T-helper 2 cell treated with Interferon-gamma antibody and Interleukin-4, amounts not matched to agents 5 μg/mL and 100 μg/mL, for 36 hours (primary cell): ENCODE measurements at places on chromosomes 11 and 22.
A peak's percentile ranks its signal among the peaks of the same experiment; 100 is the strongest.

DNA sequence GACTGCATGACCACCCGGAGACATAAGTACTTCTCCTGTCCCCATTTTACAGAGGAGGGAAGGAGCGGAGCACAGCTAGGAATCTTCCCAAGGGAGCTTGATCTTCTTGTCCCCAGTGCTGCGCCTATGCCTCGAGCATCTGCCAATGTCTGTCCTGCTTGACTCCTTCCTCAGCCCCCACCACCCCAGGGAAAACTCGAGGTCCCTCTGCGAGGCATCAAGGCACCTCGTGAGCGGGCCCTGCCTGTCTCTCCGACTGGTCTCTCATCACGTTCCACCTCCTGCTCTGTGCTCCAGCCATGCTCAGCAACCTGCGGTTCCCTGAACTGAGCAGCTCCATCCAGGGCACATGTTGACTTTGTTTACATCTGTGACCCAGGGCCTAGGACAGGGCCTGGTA is 2.5 kb downstream of the NCF4 start:
- no peak for DNase-seq

GRCh38 chr11:117923773-117924172 is 5.4 kb downstream of the TMPRSS13 start:
- no peak for DNase-seq

DNA sequence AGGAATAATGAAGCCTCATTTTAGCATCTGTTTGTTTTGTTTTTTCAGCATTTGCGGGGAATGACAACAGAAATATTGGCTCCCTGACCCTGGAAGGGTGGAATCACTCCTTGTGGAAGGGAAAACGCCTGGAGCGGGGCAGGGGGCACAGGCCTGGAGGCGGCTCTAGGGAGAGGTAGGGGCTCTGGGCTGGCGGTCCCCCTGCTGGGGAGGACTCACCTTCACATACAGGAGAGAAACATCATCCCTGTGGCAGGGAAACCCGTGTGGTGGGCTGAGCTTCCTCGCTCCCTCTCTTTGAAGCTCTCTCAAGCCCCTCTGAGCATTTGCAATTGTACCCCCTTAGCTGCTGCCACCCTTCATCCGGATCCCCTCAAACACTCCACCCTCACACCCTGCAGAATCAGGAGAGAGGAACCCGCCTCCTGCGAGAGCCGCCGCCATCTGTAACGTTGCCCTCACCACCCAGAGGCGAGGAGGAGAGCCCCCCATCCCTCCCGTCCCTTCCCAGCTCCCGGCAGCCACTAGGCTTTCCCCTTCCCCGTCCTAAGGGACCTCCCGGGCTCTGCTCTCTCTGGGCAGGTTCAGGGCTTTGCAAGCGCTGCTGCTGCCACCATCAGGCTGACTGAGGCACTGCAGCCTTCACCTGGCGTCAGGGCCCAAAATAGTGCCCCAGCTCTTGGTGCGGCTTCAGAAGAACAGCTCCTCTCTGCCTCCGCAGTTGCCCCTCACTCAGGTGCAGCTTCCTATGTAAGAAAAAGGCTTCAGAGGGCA is 10.4 kb downstream of the KIRREL3 start:
- DNase-seq, result peak; percentile 18

GRCh38 chr11:111845276-111846028 is 25.9 kb downstream of the ALG9 start:
- DNase-seq, result no peak

DNA sequence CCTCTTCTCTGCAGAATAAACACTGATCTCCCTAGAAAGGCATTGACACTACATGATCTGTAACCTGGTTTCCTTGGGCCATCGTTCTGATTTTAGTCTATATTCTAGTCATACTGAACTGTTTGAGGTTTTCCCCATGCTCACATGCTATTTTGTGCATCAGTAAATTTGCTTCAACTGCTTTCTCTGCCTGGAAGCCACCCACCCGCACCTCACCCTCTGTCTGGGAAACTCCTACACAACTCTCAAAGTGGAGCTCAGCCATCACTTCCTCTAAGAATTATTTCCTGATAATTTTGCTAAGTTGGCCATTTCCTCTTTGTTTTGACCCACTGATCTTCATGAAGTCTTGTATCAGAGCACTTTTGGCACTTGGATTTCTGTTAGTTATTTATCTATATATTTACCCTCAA is 36.1 kb downstream of the MMP20 start:
- DNase-seq, result peak; percentile 60

- DNase-seq, result no peak
Observed at GRCh38 chr22:30873661-30874060, 94.9 kb downstream of the MORC2 start.

DNA sequence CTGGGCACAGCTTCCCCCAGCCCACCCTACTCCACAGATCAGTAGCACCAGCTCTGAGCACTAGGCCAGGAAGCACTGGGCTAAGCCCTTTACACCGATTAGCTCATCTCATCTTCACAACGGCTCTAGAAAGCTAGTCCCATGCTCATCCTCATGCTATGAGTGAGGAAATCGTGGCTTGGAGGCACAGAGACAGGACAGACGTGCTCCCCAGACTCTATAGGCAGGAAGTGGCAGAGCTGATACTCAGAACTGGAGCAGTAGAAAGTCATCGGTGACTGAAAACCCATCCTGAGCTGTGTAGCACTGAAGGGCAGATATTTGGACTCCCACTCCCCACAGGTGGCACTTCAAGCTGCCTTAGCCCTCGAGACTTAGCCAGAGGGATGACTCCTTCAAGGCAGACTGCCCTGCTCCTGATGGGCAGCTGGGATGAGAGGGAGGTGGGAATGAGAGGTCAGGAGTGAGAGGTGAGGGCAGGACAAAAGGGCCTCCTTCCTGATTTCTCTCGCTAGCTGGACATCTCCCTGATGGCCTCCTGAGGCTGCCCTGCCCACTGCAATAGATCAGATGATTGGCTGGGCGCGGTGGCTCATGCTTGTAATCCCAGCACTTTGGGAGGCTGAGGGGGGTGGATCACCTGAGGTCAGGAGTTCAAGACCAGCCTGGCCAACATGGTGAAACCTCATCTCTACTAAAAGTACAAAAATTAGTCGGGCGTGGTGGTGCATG is 9.7 kb downstream of the CD5 start:
- DNase-seq, result peak; percentile 83

DNA sequence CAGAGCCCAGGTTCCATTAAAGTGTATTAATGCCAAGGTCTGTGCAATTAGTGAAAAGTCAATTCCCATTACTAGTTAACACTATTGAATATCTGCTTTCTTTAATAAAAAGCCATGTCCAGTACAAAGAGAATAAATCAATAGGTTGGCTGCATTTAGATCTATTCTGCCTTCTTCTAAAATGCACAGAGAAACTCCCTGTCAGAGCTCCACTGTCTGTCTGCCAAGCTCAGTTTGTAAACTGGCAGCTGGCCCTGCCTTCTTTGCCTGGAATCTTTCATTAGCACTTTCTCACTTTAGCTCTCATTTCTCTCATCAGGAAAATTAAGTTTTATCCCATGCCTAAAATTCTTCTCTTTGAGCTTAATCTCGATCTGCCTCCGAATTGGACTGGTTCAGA is 35.6 kb downstream of the ARL14EP start:
- no peak for DNase-seq
